ENCODE measurements at places on chromosomes 11 and 22.
A peak's percentile ranks its signal among the peaks of the same experiment; 100 is the strongest.

DNA sequence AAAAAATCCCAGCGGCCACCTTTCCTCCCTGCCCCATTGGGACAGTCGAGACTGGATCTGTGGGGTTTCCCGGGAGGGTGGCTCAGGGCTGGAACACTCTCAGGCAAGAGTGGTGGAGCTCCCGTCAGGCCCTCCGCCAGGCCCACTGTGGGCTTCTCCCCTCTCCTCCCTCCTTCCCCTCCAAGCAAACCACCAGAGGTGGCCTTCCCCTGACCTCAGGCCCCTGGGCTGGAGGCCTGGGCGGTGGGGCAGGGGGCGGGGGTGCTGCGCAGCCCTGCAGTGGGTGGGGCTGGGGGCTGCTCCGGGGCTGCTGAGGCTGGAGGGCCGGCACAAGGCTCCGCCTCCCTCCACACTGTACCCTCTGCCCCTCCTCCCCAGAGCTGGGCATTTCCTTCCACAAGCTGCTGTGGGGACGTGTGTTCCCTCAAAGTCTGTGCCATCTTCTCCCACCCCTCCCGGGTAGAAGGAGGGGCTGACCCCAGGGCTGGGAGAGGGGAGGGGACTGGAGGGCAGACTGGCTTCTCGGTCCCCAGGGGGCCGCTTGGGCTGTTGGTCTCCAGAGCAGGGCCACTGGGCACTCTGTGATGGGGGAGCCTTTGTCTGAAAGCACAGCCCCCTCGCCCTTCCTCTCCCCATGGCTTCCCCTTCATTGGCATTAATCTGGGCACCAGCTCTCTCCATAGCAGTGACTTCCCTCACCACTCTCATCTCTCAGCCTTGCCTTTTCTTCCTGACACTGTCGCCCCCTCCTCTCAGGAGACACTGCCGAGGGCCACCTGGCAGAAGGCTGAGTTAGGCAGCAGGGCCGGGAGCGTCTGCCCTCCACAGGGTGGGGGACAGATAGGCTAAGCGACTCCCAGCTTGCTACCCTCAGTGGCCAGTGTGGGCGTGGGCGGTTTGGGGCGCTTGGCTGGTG, 7.1 kb downstream of the RCOR2 start:
- DNase-seq = no peak

GRCh38 chr11:72614381-72614780, 59.8 kb downstream of the PDE2A start:
- DNase-seq = no peak

DNA sequence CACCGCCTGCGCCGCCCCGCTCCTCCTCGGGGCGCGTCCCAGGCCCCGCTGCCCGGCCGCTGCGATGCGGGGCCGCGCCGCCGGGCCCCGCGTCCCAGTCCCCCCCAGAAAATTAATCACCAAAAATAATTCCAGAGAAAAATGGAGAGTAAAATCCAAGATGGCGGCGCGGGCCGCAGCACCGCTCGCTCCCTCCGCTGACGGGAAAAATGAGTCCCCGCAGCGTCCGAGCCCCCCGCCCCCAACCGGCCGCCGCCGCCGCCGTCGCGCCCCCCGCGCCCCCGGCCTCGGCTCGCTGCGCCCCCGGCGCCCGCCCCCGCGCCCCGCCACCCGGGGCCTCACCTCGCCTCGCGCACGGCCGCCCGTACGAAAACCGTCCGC, at the start of gene KMT5B:
Gene KMT5B (minus strand): TSS at position 162 of the 381 bp plus-strand sequence. CDS start 23,220 bp downstream, outside the sequence.
- DNase-seq = peak; percentile 74

DNA sequence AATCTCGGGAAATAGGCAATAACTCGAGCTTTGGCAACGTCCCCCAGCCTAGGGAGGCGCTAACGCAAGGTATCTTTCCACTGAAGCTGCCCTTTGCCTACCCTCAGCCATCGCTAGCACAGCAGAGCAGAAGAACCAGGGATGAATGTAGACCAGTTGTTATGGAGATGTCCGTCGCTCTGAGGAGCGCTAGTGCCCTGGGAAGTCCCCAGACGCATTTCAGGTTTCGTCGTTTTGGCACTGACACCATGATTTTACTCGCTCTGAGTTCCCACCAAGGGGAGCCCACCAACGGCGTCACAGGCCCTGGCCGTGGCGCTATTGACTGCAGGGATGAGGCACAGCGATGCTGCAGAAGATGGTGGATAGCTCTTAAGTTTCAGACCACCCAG, 22.7 kb upstream of the BDNF start:
- peak; percentile 26 for DNase-seq

- DNase-seq = peak; percentile 96
Measured at GRCh38 chr22:46335201-46336118, at the start of gene TRMU. Gene TRMU (plus strand): TSS chr22:46335714. CDS start chr22:46335765, 51 bp downstream.

DNA sequence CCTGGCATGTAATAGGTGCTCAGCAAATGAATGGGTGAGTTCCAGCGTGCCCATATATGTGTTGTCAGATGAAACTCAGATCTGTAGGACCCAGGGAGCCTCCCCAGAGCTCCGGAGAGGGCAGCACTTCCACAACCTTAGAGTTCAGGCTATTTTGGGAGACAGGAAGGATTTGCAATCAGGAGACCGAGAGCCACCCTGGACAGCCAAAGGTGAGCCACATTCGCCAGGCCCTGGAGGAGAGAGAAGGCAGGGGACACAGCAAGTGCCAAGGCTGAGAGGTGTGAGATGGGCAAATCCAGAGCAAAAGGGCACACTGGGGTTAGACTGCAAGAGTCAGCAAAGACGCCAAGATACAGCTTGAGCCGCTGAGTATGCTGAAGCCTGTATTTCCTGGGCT, 66.4 kb downstream of the CD82 start:
- DNase-seq = no peak

- DNase-seq = no peak
Measured at GRCh38 chr11:61855939-61856680, 28.0 kb downstream of the FADS2 start.

DNA sequence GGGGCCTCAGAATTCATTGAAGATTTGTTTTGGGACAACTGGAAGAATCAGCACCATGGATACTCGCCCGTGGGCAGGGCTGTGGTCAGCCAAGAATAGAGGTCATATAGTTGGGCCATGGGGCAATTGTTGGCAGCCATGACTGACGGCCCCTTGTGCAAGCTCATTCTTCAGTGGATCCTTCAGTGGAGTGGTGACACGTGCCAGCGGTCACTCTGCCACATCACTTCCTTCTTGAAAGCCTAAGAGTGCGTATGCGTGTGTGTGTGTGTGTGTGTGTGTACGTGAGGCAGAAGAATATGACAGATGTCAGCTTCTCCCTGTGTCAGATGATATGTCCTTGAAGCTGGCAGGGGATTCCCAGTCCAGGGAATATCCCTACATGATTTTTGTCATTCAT, 1.8 kb upstream of the IL18BP start:
- no peak for DNase-seq

DNA sequence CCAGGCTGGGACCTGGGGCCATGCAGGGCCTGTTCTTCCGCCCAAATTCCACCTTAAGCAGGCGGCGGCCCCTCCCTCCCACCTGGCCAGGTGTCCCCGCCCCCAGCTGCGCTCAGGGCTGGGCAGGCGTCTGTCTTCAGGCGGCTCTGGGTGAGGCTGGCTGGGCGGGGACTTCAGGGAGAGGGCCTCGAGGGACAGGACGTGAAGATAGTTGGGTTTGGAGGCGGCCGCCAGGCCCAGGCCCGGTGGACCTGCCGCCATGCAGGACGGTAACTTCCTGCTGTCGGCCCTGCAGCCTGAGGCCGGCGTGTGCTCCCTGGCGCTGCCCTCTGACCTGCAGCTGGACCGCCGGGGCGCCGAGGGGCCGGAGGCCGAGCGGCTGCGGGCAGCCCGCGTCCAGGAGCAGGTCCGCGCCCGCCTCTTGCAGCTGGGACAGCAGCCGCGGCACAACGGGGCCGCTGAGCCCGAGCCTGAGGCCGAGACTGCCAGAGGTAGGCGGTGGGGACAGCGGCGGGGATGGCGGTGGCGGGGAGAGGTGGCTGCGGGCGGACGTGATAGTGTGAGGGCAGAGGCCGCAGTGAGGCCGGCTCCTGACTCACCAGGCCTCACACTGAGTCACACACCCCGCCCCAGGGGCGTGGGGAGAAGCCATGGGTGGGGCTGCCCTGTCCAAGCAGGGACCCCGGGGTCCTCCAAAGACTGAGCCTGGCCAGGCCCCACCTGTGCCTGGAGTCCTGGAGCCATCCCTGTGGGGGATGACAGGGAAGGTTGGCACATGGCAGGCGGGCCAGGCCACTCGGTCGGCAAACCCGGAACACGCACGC, at the start of gene PKP3:
Gene PKP3 (plus strand): TSS at position 176 of the 824 bp plus-strand sequence. CDS start 84 bp downstream, at position 260.
- no peak for DNase-seq

- DNase-seq = no peak
Measured at GRCh38 chr11:123351375-123351774, 78.7 kb upstream of the GRAMD1B start.

DNA sequence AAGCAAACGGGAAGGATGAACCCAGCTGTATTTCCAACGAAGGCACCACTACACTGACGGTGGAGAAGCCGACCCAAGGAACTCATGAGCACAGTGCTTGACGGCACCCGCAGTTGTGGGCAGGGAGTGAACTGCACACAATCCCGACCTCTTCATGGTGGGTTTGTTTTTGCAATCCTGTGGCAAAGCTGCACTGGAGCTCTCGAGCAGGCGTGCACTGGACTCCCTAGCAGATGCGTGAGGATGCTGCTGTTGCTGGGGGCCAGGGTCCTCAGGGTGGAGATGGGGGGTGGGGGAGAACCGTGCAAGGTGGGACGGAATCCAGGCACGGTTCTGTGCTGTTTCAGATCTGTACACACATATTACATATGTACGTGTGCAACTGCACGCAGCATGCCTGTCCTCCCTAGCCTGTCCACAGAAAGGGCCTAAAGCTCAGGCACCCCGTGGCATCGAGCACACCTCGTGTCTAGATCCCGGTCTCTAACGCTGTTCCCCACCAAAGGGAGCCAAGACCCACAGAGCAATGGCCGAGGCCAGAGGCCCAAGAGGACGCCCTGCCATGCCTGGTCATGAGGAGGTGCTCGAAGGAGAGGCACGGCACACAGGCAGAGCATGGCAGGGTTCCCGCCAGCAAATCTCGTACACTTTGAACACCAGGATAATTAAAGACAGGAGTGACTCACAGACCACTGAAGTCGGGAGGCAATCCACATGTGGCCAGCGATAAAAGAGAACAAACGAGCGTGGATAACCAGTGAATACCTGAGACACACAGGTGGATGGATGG, 17.6 kb downstream of the ALG12 start:
- no peak for DNase-seq

DNA sequence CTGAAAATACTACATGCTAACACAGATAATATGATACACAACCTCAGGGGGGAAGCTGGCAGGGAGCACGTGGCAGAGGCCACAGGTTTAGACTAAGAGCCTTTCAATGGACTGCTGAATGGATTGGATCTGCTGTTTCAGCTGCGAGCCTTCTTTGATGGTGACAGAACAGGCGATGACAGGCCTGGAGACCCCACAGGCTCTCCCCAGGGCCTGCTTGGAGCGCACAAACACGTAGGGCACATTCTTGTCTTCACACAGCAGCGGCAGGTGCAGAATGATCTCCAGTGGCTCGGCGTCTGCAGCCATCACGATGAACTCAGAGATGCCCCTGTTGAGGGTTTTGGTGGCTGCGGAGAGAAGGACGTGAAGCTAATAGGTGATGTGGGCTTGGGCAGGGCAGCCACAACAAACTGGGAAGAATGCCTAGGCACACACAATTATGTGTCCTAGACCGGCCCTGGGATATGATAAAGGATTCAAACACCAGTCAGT, 13.8 kb downstream of the SNU13 start:
- DNase-seq = no peak

DNA sequence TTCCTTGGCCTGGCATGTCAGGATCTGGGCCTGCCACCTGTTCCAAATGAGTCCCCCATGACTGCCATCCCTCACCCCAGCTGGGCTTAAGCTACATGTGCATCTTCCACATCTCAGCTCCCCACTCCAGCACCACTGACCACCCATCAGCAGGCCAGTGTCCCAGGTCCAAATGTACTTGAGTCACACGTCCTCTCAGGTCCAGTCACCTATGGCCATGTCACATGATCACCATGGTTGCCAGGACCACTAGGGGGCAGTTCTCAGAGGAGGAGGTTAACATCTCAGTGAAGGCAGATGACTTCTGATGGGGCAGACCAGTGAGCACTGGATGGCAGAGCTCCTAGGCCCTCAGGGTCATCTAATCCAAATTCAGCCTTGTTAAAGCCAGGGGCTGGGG, 41.9 kb upstream of the WNT11 start:
- no peak for DNase-seq

GRCh38 chr22:23681026-23681809, 9.6 kb upstream of the RGL4 start:
- DNase-seq = no peak

GRCh38 chr22:29854432-29854831, 16.4 kb upstream of the ASCC2 start:
- no peak for DNase-seq

GRCh38 chr11:13224324-13224723, 53.3 kb upstream of the BMAL1 start:
- DNase-seq = no peak

DNA sequence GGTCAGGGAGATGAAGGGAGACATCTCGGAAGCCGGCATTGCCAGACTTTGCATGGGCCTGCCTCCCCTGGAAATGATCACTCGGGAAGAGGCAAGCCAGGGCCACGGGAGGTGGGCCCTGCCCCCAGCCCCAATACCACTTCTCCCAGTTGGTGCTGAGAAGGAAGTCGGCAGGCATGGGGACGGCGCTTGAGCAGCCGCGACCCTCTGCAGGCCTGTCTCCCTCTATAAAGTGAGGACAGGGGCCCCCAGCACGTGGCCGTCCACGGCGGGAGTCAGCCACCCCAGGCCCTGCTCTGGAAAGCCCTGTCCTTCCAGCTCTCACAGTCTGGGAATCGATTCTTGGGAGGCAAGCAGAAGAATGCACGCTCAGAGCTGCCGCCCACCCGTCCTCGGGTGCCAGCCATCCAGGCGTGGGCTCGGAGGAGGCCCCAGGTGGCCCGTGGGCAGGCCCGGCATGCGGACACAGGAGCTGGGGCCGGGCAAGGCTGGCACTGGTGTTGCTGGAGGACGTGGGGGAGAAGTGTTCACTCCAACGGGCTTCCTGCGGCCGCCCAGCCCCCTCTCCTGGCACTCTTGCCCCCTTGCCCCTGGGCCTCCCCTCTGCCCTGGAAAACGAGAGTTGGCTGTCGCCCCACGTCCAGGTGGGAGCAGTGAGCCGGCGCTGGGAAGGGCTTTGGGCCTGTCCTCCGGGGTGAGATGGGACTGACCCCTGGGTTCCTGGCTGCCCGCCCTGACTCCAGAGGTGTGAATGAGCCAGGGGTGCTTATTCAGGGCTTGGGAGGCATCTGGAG, 77.5 kb downstream of the CACNA1I start:
- no peak for DNase-seq

GRCh38 chr11:23494981-23495380, 634.7 kb upstream of the CCDC179 start:
- no peak for DNase-seq

All from adipocyte (in vitro differentiated cells).